ENCODE measurements at places on chromosomes 13 and 19.
A peak's percentile ranks its signal among the peaks of the same experiment; 100 is the strongest.

- DNase-seq, result no peak
Measured at GRCh38 chr13:38980750-38981078, 9.9 kb downstream of the STOML3 start.

DNA sequence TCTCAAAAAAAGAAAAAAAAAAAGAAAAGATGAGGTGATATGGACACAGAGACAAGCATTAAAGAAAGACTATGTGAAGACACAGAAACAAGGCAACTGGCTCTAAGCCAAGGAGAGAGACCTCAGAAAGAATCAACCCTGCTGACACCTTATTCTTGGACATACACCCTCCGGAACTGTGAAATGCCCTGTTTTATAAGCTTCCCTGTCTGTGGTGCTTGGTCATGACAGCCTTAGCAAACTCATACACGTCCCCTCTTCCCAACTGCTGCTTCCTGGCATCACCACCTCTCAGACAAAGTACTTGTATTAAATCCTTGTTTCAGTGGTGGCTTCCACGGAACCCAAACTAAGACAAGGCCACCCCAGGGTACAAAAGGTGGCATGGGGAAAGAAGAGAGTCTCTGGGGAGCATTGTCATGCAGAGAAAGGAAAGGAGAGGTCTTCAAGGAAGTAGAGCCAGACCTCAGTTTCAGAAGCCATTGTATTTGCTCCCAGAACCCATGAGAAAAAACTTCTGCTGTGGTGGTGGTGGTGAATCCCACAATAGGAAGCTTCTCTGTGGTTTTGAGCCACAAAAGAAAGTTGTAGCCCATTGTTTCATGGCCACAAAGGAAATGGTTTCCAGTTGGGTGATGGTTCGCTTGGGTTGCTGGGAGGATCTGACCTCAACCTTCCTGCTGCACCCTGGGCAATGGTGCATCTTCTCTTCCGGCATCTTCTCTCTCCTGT lies 16.3 kb upstream of the TSPAN16 start:
- no peak for DNase-seq

DNA sequence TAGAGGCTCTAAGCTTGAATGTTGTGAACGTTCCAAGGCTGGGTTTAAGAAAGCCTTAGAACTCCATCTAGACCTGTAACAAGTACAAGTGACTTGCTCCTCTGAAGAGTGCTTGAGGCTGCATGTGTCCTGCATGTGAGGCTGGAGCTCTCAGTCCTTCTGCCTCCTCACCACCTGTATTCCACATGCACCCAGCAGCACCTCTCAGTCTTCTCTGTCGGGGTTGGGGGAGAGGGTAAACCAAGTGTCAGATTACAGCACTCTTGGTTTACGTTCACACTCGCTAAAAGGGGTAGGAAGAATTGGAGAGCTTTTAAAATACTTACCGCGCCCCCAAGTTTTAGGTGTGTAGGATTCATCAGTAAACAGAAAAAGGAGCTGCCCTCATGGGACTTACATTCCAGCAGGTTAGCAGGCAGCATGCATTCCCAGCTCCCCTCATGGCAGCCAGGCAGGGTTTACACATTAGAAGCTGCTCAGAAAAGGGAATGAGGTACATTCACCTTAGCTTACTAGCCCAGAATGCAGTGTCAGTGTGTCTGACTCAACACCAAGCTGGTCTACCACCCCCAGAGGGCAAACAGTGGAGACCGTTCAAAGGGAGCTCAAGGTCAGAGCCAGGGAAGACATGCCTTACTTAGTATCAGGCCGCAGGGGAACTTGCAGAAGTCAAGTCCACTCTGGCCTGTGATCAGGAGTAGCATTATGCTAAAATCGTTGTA lies 248.1 kb downstream of the PCCA start:
- DNase-seq, result no peak

DNA sequence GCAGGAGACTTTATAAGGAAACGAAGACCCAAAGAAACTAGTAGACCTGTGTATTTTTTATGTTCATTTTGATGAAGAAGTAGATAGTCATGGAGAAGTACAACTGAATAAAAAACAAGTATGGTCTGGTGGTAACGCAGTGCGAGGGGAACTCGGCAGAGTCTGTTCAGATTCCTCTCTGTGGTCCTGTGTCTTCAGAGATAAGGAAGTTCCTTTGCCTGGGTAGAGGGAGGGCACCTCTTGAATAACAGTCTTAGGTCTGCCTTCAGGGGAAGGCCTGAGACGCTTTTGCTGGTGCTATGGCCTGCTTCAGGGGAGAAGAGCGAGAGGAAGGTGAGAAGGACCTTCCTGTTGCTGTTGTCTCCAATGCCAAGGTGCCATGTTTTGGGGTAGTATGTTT lies 25.9 kb upstream of the SLC46A3 start:
- DNase-seq, result no peak

- peak; percentile 55 for DNase-seq
Measured at GRCh38 chr13:44583137-44583536, 7.0 kb upstream of the TSC22D1 start.

DNA sequence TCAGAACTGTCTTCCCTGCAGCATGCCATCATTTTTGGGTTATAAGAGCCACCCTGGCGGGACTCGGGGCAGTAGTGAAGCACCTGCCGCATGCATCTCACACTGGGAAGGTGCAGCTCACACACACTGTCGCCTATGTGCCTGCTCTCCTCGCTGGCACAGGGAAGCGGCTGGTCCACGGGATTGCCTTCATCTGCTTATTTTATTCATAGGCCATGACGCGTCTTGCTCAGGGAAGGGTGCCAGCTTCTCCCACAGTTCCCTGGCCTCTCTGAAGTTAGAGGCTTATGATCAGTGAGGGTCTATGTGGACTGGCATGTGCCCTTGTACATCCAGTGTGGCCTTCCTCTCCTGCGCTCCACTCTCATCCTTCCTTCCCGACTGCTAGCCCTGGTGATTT lies 150.0 kb downstream of the KLF12 start:
- no peak for DNase-seq
